CD8-positive, alpha-beta memory T cell (primary cell): ENCODE measurements at places on chromosomes 2 and 18. TPM values are rescaled to one million over a fixed set of nuclear protein-coding genes. Genes with fewer than 3 reads are reported as not detected.

DNA sequence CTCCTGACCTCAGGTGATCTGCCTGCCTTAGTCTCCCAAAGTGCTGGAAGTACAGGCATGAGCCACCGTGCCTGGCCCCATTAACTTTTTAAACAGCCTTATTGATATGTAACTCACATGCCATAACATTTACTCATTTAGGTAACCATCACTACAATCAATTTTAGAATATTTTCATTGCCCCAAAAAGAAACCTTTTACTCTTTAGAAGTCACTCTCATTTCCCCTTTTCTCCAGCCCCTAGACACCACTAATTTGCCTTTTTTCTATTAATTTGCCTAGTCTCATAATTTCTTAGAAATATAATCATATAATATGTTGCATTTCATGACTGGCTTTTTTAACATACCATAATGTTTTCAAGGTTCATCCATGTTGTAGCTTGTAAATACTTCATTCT, 57.2 kb upstream of the TACR1 start:
- no peaks in the 10 kb centered on the region for H3K4me1 ChIP-seq
- no peak overlapping the region for H3K4me3 ChIP-seq
- H3K27ac ChIP-seq = no peak overlapping the region
- H3K27me3 ChIP-seq = no peaks in the 10 kb centered on the region
- no peak for DNase-seq
- no peaks in the 10 kb centered on the region for H3K36me3 ChIP-seq

DNA sequence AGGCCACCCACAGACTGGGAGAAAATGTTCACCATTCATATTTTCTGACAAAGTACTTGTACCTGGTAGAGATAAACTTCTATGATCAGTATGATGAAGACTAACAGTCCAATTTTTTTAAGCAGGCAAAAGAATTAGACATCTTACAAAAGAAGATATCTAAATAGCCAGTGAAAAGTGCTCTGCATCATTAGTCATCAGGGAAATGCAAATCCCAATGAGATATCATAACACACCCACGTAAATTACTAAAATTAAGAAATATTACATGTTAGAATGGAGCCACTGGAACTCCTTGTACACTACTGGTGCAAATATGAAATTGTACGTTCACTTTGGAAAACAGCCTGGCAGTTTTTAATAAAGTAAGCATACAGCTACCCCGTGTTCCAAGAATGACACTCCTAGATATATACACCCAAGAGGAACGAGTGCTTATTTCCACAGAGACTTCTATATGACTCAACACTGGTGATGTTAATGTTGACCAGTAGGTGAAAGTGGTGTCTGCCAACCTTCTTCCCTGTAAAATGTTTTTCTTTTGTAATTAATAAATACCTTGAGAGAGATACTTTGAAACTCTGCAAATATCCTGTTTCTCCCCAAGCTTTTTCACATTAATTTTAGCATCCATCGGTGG, 80.3 kb downstream of the NPAS2 start:
- no peak overlapping the region for H3K4me3 ChIP-seq
- H3K27me3 ChIP-seq = no peaks in the 10 kb centered on the region
- no peak for DNase-seq
- H3K27ac ChIP-seq = no peak overlapping the region
- H3K36me3 ChIP-seq = no peaks in the 10 kb centered on the region

- no peaks in the 10 kb centered on the region for H3K36me3 ChIP-seq
- no peaks in the 10 kb centered on the region for H3K4me1 ChIP-seq
- H3K27me3 ChIP-seq = no peaks in the 10 kb centered on the region
- no peak overlapping the region for H3K4me3 ChIP-seq
Measured at GRCh38 chr2:156448766-156449165, 12.6 kb downstream of the GPD2 start.

DNA sequence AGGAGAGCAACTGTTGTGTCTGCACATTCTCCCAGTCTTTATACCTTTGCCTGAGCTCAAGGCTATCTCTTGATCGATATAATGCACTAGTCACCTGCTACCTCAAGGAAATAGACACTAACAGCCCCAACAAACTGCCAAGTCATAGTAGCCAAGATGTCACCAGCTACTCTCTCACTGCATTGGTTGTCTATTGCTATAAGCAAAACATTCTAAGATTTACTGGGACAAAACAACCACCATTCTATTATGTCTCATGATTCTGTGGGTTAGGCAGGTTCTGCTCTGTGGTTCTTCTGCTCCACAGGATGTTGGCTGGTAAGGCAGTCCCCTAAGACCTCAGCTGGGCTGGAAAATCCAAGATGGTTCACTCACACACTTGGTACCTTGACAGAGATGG, 28.5 kb upstream of the MLPH start:
- H3K27ac ChIP-seq = no peak overlapping the region
- H3K4me3 ChIP-seq = no peak overlapping the region
- peaks cover 6% of the 10 kb centered on the region for H3K4me1 ChIP-seq
- no peaks in the 10 kb centered on the region for H3K27me3 ChIP-seq

GAL3ST2 gene
- total RNA-seq = not detected

- H3K27me3 ChIP-seq = no peaks in the 10 kb centered on the region
- peaks cover 19% of the 10 kb centered on the region for H3K36me3 ChIP-seq
- DNase-seq = no peak
- peak overlapping the region; percentile 90 for H3K27ac ChIP-seq
Measured at GRCh38 chr2:112646102-112646719, 472 bp downstream of the SLC20A1 start.

DNA sequence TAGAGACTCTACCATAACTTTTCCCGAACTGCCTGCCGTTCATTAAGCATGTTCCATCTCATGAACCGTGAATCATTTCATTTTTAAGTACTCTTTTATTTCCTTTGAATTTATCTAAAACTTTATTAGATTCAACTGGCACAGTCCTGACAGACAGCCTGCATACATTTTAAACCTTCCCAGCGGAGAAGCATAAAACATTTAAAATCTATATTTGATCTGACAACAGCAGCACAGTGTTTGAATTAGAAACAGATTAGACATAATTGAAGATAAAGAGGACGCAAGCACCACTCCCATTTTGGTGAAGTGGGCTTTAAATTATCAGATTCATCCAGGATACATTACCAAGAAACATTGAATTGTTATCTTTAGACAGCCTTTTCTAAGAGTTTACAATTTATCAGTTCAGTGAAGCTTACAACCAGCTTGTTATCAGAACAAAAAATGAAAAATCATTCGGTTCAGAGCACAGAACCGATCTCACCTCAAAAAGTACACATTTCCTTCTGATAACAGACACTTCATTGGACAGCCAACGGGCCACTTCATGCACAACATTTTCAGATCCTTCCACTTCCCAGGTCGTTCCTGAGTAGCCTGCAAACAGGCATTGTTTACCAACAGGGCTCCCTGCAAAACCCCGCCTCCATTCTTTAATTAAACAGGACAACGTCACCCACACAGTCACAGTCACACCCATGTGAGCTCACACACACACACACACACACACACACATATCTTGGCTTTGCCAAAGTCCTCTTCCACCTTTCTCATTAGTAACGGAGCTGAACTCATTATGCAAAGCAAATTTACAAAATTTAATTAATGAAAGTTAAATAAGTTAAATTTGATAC, 171.2 kb downstream of the SP3 start:
- no peak overlapping the region for H3K27ac ChIP-seq
- no peaks in the 10 kb centered on the region for H3K36me3 ChIP-seq
- no peak overlapping the region for H3K4me3 ChIP-seq
- H3K4me1 ChIP-seq = no peaks in the 10 kb centered on the region
- DNase-seq = no peak
- H3K27me3 ChIP-seq = no peaks in the 10 kb centered on the region

DNA sequence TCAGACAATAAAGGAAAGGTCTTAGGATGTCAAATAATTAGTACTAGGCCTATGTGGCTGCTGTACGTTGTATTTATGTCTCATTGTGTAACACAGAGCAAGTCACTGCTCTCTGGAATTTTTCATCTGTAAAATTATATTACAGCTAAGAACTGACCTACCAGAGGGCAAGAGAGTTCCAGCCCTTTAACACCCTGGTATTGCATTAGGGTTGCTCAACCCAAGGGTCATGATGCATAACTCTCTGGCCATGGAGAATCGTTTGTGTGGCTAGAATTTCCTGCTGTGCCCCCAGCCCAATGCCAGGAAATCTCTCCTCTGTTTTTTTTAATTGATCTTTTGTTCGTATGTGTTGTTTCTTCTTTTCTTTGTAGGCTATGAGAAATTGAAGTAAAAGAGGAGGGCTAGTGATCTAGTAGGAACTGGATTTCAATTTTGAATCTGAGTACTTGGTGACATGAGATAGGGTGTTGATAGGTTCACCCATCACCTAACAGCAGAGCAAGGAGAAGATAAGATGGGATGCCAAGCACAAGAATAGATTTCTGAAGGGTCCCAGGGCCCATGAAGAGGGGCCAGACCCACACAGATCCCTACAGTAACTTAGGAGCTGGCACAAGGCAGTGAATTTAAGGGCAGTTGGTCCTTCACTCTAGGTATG, 571.2 kb upstream of the TNP1 start:
- H3K27me3 ChIP-seq = no peaks in the 10 kb centered on the region
- no peaks in the 10 kb centered on the region for H3K36me3 ChIP-seq
- H3K27ac ChIP-seq = no peak overlapping the region
- H3K4me1 ChIP-seq = no peaks in the 10 kb centered on the region
- no peak overlapping the region for H3K4me3 ChIP-seq
- no peak for DNase-seq

KCNF1 gene
- total RNA-seq = not detected

INPP5D gene
- 51.0 TPM for total RNA-seq

- H3K4me3 ChIP-seq = no peak overlapping the region
- no peaks in the 10 kb centered on the region for H3K4me1 ChIP-seq
Measured at GRCh38 chr2:222976521-222977061, 75.4 kb upstream of the KCNE4 start.

UBXN2A gene
- total RNA-seq = 13.3 TPM

WDR7 gene
- total RNA-seq = 20.5 TPM

- H3K36me3 ChIP-seq = no peaks in the 10 kb centered on the region
- H3K4me3 ChIP-seq = peak overlapping the region; percentile 26
- no peaks in the 10 kb centered on the region for H3K27me3 ChIP-seq
Measured at GRCh38 chr2:102366406-102367112, 11.0 kb downstream of the IL18R1 start.

MC2R gene
- total RNA-seq = not detected

GRCh38 chr2:52405980-52406379, 1361.6 kb upstream of the CHAC2 start:
- H3K27me3 ChIP-seq = no peaks in the 10 kb centered on the region
- H3K4me1 ChIP-seq = no peaks in the 10 kb centered on the region
- no peaks in the 10 kb centered on the region for H3K36me3 ChIP-seq
- no peak for DNase-seq
- no peak overlapping the region for H3K27ac ChIP-seq

DNA sequence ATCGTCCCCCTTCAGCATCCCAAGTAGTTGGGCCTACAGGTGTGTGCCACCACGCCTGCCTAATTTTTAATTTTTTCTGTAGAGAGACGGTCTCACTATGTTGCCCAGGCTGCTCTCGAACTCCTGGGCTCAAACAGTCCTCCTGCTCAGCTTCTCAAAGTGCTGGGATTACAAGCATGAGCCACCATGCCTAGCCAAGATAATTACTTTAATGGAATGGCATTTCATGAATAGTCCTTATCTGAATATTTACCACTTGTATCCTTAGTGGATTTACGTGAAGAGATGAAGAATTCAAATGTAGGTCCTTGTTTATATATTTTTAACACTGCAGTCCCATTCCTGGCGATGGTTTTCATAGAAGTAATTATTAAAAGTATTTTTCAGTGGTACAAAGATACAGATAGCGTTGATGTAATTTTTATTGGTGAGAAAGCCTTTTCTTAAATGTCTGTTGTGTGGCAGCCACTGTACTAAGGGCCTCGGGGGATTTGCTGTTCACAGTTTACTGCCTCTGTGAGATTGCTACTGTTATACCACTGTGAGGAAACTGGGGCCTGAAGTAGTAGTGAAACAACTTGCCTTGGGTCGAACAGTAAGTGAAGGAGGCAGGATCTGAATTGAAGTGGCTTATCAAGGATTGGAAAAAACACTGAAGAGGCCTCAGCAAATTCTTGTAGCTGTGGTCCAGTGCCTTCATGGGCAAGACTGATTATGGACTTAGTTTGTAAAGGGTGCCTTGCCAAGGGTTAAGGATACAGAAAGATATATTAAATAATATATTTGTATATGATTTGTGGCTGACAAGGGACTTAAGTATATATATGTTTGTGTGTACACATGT, 151.2 kb downstream of the PRPF40A start:
- no peak overlapping the region for H3K27ac ChIP-seq
- no peaks in the 10 kb centered on the region for H3K36me3 ChIP-seq
- no peak for DNase-seq
- no peaks in the 10 kb centered on the region for H3K4me1 ChIP-seq
- no peak overlapping the region for H3K4me3 ChIP-seq

DNA sequence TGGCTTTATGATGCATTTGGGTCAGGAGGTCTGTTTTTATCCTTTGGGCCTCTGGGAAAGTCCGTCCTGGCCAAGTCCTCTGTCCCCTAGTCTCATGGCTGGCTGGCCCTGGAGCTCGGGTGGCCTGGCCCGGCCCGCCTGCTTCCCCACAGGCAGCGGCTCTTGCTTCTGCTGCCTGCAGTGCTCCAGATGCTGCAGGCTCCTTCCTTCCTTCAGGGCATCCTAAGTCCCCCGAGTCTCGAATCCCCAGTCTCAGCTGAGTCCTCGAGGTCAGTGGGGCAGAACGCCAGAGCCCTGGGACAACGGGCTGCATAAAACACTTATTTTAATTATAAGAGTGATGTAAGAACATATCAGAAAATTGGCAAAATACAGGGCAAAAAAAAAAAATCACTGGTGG, 71.2 kb downstream of the HPCAL1 start:
- H3K36me3 ChIP-seq = no peaks in the 10 kb centered on the region
- H3K4me1 ChIP-seq = peaks cover 54% of the 10 kb centered on the region
- H3K27me3 ChIP-seq = no peaks in the 10 kb centered on the region
- no peak for DNase-seq
- H3K4me3 ChIP-seq = no peak overlapping the region

GRCh38 chr18:74234326-74235171, 57.2 kb downstream of the CYB5A start:
- H3K36me3 ChIP-seq = no peaks in the 10 kb centered on the region
- no peak for DNase-seq
- H3K27me3 ChIP-seq = no peaks in the 10 kb centered on the region
- H3K27ac ChIP-seq = no peak overlapping the region

DNA sequence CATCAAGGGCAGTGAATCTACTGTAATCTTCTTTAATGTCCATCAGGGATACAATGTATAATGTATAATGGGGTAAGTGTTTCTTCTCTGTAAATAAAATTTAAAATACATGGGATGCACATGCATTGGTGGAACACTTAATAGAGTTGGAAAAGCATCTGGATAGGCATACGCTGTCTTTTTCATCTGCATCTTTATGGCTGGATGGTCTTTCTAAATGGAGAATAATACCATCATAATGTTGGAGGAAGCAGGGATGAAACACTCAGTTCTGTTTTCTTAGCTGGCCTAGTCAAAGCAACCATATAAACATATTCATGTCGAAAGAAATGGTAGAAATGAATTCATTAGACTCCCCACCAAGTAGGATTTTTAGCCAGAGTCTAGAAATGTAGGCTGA, 202.8 kb downstream of the CDCA7 start:
- no peak for DNase-seq
- no peaks in the 10 kb centered on the region for H3K4me1 ChIP-seq
- peaks cover 3% of the 10 kb centered on the region for H3K27me3 ChIP-seq
- H3K4me3 ChIP-seq = no peak overlapping the region
- no peak overlapping the region for H3K27ac ChIP-seq
